Calu3 (cell line): ENCODE measurements at places on chromosomes 4 and X. TPM values are rescaled to one million over a fixed set of nuclear protein-coding genes. Genes with fewer than 3 reads are reported as not detected.

GRCh38 chrX:31508338-31508737 lies 436.5 kb upstream of the FTHL17 start:
- peak; percentile 47 for DNase-seq

DNA sequence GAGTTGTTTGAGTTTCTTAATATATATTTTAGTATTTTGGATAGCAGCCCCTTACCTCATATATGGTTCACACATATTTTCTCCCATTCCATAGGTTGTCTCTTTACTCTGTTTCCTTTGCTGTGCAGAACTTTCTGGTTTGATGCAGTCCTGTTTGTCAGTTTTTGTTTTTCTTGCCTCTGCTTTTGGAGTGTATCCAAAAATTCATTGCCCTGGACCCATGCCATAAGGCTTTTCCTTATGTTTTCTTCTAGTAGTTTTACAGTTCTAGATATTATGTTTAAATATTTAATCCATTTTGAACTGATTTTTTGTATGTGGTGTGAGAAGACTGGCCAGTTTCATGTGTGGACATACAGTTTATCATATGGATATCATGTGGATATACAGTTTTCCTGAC lies 58.5 kb upstream of the NUDT6 start:
- DNase-seq, result no peak

DNA sequence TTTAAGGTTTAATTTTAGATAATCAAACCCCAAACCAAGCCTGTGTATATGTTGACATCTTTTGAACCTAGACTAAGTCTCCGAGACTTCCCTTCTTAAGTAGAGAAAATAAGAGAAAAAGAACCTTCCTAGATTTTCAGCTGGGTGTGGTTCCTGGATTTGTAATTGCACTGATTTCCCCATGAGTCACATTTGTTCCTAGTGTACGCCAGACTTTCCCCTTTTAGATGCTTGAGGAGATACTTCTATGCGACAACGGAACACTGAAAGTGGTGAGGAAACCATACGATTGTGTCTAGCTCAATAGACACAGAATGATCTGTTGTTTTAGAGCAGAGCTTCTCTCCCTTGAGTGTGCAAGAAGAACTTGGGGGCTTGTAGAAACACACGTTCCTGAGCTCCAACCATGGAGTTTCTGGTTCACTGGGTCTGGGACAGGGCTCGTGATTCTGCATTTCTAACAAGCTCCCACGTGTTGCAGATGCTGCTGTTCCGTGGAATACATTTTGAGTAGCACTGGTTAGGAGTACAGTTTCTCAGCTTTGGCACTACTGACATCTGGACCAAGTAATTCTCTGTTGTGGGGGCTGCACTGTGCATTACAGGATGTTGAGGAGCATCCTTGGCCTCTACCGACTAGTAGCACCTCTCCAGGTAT lies 87.1 kb downstream of the AMELX start:
- no peak for DNase-seq

DNA sequence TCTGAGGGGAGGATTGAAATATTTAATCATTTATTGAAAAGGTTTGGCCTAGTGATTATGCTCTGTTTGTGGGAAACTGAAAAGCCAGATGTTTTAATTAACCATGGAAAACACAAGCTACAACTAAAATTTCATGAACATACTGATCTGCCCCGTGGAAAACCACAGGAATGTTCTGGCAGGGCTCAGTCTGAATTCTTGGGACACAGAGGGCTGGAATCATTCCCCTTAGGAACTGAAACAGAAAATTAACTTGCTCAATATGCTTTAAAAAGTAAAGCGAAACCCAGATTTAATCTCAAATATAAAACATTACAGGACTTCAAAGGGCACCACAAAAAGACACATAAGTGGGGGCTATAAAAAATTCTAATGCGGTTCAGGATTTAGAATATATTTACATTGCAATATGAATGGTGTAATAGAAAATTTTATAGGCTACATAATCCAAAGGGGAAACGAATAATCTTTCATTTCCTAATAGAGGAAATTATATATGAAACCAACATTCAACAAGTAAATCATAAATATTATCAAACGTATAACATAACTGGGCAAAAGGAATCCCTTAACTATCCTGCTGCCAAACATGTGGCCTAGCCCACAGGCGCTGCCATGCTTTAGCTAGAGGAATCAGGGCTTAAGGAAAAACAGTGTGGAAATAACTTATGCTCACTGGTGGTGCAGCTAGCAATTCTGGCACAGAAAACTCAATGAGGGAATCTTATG lies 70.9 kb downstream of the APBB2 start:
- no peak for DNase-seq

- DNase-seq, result peak; percentile 44
Observed at GRCh38 chr4:83644677-83645659, 109.1 kb downstream of the GPAT3 start.

The GUCY1B1 gene
- 19.3 TPM in 2 replicates for total RNA-seq

The ADH7 gene
- not detected in 2 replicates for total RNA-seq

The HSFX1 gene
- 1.3 and 3.4 TPM in 2 replicates for total RNA-seq

The GPR82 gene
- total RNA-seq, result not detected in 2 replicates

The PDE5A gene
- 41.4 and 41.9 TPM in 2 replicates for total RNA-seq

The SLC9B1 gene
- total RNA-seq, result not detected in 2 replicates

The TMEM271 gene
- not detected in 2 replicates for total RNA-seq

The KIF4A gene
- 25.9 and 30.9 TPM in 2 replicates for total RNA-seq

The GPR50 gene
- not detected in 2 replicates for total RNA-seq
